ENCODE measurements at places on chromosomes 16 and 17.

GRCh38 chr16:522320-523096 lies 5.0 kb upstream of the CAPN15 start:
- no peak for DNase-seq

GRCh38 chr17:18138065-18138749 lies 29.7 kb downstream of the MYO15A start:
- DNase-seq, result no peak

GRCh38 chr16:88570691-88571092 lies 489 bp downstream of the ZC3H18 start:
- peak; percentile 39 for DNase-seq

- DNase-seq, result no peak
Observed at GRCh38 chr16:23080747-23081146, 68.5 kb downstream of the USP31 start.

- DNase-seq, result no peak
Observed at GRCh38 chr16:57529391-57530103, 6.8 kb downstream of the CCDC102A start.

DNA sequence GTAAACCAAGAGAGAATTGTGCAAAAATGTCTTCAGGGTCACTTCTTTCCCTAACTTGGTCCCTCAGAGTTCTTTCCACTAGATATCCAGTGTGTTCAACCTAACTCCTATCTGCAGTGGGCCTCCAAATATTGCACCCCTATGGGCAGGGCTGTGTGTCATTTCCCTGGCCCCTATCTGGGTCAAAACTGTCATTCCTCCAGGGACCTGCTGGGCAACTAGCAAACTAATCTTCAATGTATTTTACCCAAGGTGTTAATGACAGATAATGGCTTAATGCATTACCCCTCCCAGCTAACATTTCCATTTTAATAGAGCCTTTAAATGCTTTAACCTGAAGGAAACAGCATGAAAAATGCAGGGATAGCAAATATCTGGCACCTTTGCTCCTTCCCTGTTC lies 25.8 kb upstream of the SKAP1 start:
- DNase-seq, result no peak

GRCh38 chr17:40320756-40321523 lies 12.0 kb downstream of the RARA start:
- no peak for DNase-seq

Data from ELF-1 (cell line).